Neural crest cell (in vitro differentiated cells): ENCODE measurements at places on chromosomes 1 and 21.
A peak's percentile ranks its signal among the peaks of the same experiment; 100 is the strongest.

GRCh38 chr1:168605443-168605842, 29.0 kb downstream of the XCL1 start:
- no peak for DNase-seq

DNA sequence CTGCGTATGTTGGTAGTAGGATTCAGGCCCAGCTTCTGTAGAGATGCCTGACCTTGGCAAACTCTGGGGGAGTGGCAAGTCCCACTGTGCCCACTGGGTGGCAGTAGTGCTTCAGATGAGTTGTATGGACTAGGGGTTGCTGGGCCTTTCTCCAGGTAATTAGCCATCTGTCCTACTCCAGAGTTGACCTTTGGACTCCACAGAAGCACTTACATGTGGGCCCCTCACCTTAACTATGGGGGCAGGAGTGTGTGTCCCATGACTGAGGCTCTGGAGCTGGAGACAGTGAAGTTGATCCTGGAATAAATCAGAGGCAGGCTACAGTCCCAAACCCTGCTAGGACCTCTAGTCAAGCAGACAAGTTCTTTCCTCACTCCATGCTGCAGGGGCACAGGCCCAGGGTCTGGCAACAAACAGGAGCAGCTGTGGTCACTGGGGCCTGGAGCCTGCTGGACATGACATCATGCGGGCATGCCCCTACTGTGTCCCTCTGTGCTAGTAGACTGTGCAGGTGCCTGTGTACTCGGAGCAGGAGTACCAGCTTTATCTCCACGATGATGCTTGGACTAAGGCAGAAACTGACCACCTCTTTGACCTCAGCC, 4.6 kb downstream of the DMAP1 start:
- DNase-seq: peak; percentile 87

DNA sequence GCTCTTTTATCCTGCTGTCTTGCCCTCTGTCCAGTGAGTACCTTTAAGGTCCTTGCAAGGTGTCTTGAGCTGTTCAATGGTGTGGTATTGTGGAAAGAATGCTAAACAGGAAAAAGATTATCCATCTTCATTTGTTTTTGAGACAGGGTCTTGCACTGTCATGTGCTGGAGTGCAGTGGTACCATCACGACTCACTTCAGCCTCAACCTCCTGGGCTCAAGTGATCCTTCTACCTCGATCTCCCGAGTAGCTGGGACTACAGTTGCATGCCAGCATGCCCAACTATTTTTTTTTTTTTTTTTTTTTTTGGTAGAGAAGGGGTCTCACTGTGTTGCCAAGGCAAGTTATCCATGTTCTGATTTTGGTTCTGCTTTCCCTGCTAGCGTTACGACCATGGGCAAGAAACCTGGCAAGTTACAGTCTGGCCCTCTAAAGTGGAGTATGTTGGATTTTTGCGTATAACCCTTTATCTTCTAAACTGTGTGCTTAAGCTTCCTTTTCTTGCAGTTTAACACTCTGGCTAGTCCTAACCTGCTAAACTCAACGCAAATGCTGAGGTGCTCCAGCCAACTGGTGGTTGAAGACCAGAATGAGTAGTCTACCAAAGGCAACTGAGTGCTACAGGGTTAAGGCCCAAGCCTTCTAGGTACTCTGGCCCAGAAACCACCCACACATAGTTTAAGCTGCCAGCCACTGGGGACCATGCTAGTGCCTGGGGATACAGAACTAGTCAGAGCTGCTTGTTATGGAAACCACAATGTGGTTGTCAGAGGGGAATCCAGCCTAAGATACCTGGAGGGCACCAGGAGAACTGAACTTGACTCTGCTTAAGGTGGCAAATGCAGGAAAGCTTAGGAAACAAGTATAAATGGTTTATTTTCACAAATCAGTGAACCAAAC, 7.9 kb downstream of the RPL11 start:
- no peak for DNase-seq

- no peak for DNase-seq
These were observed at the start of gene GPA33 for GRCh38 chr1:167090314-167090942. Gene GPA33 (minus strand): TSS chr1:167090377. CDS start chr1:167090287, 90 bp downstream.

GRCh38 chr1:145891587-145892485, 6.2 kb upstream of the ANKRD35 start:
- peak; percentile 93 for DNase-seq

DNA sequence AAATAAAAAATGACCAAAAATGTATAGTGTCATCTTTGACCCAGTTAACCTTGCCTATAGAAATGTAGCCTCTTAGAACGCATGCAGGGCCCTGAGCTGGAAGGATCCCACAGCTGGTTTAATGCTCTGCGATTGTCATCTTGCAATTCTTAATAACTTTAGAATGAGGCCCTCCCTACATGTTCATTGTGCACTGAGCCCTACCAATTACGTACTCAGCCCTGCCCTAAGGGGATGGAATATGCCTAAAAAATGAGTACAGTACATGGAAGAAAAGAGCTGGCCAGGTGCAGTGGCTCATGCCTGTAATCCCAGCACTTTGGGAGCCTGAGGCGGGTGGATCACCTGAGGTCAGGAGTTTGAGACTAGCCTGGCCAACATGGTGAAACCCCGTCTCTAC, 57.8 kb upstream of the BCAR3 start:
- no peak for DNase-seq

- no peak for DNase-seq
These were observed at the start of gene FAM151A for GRCh38 chr1:54623216-54624007. Gene FAM151A (minus strand): TSS chr1:54623525. CDS start chr1:54623395, 130 bp downstream.
